Stimulated activated CD8-positive, alpha-beta memory T cell treated with anti-CD3 and anti-CD28 coated beads, Interleukin-2, amount 100 ng/mL, for 48 hours (primary cell): ENCODE measurements at places on chromosomes 3 and 15.
A peak's percentile ranks its signal among the peaks of the same experiment; 100 is the strongest.

GRCh38 chr3:25145176-25145575, 282.9 kb upstream of the RARB start:
- no peak for DNase-seq

- DNase-seq, result peak; percentile 0
Observed at GRCh38 chr3:535566-536416, 339.2 kb downstream of the CHL1 start.

DNA sequence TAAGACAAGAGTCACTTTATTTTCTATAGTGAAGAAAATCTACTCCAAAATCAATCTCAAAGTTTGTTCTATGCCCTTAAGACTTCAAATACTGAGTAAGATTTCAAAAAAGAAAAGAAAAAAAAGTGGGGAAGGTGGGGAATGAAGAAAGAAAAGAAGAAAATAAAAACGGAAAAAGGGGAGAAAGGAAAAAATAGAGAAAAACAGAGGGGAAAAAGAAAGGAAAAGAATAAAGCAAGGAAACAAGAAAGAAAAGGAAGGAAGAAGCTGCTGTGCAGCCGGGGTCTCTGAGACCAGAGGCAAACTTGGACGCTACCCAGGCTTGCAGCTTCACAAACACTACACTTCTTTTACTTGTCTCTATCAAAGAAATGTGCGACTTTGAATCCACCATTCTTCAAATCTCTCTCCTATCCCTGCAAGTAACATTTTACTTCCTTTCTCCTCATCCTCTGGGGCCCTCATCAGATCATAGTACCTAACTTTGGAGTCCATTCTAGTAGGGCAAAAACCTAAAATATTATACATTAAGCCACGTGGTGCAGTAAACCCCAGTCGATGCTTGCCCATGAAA, 279.8 kb downstream of the FOXP1 start:
- no peak for DNase-seq

DNA sequence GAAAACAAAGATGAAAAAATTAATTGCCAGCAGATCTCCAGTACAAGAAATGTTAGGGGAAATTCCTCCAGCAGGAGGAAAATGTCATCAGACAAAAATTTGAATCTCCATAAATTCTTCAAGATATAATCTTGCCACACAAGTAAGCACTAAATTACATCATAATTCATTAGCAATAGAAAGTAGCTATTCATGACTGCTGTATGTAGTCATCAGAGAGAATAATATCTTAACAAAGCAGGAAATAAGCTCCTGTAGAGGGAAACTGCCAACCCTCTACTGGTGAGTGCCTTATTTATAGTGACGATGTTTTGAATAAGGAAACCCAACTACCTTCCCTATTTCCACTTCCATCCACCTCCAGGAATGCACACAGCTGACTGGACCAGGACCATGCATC, 15.8 kb upstream of the SLC27A2 start:
- DNase-seq, result no peak

GRCh38 chr15:38788918-38789317, 224.3 kb upstream of the RASGRP1 start:
- DNase-seq, result no peak

DNA sequence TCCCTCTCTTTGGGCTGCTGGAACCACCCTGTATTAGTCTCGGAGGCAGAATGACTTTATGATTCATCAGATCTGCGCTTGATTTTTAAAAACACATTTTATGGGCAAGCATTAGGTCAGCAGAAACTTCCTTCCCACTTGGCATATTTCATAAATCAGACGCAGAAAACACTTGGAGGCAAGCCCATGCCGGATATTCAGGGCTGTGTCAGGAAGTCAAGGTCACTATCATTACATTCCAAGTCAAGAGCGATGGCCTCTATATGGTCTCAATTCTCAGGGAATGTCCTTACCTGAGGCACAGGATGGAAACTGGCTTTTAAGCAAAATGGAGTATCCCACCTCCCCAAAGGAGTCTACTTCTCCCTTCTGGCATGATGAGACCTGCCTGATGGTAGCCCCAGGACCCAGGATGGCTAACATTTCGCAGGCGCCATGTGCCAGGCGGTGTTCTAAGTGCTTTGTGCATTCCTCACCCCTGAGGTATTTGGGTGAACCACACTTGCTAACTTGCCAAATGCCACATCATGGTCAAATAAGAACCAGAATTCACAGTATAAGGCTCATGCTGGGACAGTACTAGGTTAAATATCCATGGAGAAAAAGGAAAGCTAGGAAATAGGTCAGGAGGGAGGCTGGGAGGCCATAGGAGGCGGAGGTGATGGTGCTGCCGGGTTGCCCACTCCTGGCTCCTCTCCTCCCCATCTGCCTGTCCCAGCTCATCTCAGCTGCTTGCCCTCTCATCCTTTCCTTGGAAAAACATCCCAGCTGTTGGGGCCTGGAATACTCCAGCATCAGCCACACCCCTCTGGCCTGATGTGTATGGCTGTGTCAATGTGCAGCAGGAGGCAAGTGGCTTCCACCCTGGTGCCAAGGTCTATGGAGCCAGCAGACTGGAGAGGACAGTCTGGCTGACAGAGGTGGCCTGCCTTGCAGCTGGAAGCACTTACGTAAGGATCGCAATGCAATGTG, 18.8 kb downstream of the BCL2L10 start:
- DNase-seq, result no peak
